ENCODE measurements at places on chromosomes 11 and 22.

DNA sequence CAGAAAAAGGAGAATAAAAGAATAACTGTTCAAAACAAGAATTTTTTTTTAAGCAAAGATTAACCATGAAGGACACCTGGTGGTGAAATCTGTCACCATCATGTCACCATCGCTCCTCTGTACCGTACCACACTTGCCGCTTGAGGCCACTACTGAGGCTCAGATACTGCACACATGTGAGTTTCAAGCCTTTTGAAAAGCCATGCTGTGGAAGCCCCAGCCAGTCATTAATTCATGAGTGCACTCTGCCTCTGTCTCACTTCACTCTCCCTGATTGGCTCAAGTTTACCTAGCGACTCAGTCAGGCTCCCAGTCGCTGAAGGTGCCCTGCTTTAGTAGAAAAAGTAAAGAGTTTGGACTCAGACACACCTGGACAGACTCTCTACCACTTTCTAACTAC lies 6.6 kb upstream of the MS4A12 start:
- peak; percentile 8 for DNase-seq

GRCh38 chr11:35425603-35426212 lies 6.3 kb upstream of the SLC1A2 start:
- peak; percentile 33 for DNase-seq

DNA sequence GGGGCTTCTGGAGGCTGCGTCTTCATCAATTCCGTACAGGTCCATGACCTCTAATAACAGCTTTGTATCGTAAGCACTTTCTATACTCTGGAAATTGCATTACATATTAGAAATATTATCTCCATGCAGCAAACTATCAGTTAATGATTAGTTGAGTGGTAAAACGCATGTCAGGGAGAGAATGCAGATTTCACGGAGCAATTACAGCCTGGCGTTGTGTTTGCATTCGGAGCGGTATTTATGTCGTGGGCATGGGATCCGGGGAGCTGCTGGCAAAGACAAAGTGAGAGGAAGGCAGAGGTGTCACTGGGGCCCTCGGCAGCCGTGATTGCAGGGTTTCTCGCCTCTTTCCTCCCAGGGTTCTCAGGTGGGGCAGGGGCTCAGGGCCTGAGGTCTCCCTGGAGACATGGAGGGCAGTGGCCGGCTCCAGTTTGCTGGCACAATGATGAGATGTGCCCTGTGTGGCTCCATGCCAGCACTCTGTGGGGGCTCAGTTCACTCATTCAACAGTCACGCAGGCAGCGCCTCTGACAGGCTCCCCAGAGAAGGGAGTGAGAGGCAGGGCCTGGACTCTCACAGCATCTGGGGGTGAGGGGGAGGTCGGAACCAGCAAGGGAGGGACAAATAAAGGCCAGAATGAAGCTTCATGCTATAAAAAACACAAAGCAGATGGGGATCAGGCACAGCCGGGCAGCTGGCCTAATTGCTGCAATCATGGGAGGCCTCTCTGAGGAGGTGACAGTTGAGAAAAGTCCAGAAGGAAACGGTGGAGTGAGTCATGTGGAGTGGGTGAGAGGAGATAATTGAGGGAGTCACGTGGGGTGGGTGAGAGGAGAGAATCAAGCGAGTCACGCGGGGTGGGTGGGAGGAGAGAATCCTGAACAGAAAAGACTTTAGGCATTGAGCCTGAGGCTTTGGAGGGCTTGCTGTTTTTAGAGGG lies 1002.7 kb downstream of the BRD1 start:
- DNase-seq = no peak

DNA sequence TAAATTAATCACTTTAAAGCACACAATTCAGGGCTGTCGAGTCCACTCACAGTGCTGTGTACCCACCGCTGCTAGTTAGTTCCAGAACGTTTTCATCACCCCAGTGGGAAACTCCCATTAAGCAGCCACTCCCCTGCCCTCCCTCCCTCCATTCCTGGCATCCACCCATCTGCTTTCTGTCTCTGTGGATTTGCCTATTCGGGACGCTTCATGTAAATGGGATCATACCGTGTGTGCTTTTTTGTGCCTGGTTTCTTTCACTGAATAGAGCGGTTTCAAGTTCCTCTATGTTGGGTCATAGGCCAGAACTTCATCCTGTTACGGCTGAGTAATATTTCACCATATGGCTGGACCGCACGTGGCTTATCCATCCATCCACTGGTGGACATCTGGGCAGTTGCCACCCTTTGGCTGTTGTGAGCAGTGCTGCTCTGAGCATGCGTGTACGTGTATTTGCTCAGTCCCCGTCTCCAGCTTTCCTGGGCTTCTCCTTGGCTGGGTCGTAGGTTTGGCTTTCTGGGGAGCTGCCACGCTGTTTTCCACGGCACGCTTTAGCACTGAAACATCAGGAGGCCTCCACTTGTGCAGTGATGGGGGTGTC lies 30.1 kb downstream of the ARHGAP8 start:
- DNase-seq = no peak

DNA sequence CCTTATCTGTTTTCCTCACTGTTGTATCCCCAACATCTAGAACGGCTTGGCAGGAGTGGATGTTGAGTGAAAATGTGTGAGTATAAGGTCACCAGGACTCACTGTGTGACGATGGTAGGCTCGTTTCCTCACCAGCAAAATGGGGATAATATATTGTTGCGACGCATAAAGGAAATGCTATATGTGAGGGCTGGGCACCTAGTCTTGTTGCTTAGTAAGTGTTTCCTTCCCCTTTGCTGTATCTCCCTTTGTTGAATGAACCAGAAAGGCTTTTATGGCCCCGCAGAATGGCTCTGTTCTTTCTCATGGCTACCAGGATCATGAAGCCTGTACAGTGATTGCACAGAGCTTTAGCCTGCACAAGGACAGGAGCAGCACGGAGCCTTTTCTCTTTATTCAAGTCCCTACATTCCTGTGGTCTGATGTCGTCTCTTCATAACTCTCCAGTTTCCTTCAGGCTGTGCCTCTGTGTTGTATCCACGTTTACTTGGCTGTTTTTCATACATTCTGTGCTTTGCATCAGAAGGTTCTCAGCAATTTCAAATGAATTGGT lies 5.4 kb downstream of the TNRC6B start:
- peak; percentile 93 for DNase-seq

DNA sequence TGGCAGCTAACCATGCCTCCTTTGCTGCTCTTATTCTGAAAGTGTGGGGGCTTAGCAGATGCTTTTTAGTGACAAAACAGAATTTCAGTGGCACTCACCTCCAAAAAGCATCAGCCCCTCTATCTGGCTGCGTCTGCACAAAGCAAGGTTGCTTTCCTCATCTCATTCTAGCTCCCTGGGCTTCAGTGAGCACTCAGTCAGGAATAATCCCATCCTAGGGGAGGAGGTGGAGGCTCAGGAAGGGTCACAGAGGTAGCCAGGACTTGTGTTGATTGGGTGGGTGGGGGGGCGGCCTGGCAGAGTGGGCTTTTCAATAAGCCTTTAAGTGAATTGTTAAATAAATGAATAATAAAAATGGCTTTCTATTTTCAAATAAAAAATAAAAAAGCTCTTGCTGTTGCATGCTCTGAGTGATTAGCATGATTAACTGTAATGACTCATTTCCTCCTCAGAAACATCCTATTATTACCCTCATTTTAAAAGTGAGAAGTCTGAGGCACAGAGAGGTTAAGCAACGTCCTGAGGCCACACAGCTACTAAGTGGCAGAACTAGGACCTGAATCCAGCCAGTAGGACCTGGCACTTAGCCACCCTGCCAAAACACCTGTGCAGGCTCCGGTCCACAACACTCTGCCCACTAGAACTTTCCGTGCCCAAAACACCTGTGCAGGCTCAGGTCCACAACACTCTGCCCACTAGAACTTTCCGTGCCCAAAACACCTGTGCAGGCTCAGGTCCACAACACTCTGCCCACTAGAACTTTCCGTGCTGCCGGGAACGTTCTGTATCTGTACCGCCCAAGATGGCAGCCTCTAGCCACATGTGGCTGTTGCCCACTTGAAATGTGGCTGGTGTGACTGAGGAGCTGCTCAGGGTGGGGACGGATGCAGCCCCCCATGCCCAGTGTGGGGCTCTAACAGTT lies 5.5 kb downstream of the B3GAT1 start:
- DNase-seq = no peak

- DNase-seq = no peak
Measured at GRCh38 chr11:118117790-118118601, 31.2 kb upstream of the SMIM35 start.

DNA sequence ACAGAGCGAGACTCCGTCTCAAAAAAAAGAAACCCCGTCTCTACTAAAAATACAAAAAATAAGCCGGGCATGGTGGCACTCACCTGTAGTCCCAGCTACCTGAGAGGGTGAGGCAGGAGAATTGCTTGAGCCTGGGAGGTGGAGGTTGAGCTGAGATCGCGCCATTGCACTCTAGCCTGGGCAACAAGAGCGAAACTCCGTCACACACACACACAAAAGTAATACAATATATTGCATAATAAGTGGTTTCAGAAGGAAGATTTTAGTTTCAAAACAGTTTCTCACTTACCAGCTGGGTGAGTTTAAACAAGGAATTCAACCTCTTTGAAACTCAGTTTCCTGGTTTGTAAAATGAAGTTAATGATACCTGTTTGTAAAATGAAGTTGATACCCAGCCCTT lies 32.7 kb upstream of the HTR3A start:
- no peak for DNase-seq

DNA sequence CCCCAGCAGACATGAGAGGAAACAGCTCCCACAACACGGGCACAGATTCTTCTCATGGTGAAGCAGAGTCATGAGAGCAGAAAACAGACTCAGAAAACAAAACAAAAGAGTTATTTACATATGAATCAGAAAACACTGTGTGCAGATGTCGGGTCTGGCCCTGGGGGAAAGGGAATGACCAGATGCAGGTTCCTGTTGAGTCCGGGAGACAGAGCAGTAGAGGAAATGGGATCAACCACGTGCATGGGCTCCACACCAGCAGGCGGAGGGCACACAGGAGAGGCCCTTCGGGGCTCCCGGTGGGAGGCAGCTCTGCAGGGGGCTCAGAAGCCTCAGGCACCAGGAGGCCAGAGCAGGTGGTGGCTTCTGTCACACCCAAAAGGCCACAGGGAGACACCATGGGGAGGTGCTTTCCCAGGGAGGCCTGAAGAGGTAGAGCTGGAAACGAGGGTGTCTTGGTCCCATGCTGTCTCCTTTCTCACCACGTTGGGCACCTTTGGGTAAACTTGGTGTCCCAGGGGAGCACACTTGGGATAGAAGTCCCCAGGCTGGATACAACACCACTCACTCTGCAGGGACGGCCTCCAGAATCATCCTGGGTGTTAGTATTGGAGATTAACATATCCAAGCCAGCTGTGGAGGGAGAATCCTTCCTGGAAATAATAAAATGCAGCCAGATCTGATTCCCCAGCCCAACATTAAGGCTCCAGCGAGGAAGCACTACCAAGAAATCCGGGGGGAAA lies 764.7 kb downstream of the BRD1 start:
- DNase-seq = peak; percentile 35

GRCh38 chr11:36929401-36929800 lies 331.4 kb upstream of the RAG2 start:
- DNase-seq = peak; percentile 66

- DNase-seq = peak; percentile 90
Measured at GRCh38 chr11:69670158-69670845, 4.9 kb downstream of the LTO1 start.

GRCh38 chr22:19959043-19959586 lies 17.5 kb upstream of the TXNRD2 start:
- peak; percentile 86 for DNase-seq

DNA sequence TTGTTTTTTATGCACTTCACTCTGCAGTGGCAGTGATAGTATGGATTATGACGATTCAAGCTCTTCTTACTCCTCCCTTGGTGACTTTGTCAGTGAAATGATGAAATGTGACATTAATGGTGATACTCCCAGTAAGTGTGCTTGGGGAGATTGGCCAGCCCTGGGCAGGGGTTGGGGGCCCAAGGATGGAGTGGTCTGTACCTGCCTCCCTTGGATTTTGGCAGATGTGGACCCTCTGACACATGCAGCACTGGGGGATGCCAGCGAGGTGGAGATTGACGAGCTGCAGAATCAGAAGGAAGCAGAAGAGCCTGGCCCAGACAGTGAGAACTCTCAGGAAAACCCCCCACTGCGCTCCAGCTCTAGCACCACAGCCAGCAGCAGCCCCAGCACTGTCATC lies 14.2 kb downstream of the MADD start:
- no peak for DNase-seq

DNA sequence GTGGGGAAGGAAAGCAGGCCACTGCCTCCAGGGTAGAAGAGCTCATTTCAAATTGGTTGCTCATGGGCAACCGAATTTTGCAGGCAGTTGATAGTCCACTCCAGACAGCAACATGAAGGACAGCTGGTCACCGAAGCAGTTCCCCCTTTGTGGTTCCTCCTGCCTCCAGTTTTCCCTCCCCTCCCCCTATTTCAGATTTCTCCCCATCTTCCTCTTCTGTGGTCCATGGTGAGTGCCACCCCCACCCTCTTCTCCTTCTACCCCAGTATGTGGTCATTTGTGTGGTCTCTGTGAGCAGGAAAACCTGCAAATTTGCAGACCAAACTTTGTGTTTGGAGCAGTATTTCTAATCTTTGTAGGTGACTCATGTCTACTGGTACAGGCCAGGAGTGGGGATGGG lies 38.2 kb upstream of the PAK1 start:
- DNase-seq = peak; percentile 19

GRCh38 chr22:42869463-42869862 lies 12.4 kb upstream of the ARFGAP3 start:
- DNase-seq = no peak

DNA sequence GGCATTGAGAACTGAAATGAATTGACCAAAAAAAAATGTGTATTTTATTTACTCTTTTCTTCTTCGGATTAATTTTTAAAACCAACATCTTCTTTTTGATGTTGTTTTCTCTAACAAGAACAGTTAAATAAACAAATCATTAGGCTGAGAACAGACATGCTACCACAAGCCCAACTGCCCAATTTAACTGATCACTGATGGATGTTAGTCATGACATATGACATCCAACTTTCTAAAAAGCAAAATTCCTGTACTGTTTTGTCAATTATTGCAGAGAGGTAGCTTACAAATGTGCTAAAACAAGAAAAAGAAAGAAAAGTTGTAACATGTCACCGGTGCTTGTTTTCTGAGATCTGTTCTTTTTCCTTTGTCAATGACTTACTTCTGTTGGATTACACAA lies 232.1 kb downstream of the C11orf87 start:
- no peak for DNase-seq

- no peak for DNase-seq
Measured at GRCh38 chr22:30243661-30244060, 2.9 kb downstream of the LIF start.

DNA sequence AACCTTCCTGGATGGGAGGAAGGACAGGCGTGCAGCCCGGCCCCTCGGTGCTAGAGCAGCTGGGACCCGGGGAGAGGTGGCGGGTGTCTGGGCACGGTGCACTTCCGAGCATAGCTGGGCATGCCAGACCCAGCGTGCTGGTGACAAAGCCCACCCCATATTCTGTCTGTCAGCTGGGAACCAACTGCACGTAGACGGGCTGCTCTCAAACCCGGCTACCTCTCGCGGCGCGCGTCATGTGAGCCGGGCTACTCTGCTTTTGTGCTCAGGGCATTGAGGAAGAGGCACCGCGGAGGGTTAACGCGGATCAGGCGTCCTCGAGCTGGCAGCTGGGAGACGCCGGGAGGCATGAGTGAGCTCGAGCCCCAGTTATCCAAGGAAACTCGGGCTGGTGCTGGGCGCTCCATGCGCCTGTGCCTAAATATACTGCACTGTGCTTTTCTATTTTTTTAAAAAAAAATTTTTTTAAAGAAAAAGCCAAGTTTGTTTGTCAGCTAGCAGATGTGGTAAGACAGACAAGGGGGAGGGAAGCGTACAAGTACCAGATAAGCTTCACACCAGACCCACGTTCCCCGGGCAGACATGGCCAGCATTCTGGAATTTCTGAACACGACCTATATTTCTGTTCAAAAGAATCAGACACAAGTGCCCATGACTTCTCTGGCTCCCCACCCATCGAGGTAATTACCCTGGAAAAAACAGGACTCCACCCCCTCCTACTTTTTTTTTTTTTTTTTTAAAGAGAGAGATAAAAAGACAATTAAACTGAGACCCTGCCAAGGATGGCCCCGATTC lies 425.6 kb downstream of the SHANK2 start:
- peak; percentile 73 for DNase-seq

All from muscle of leg (tissue), 16 donors.